HepG2 (cell line): ENCODE measurements at places on chromosomes 12 and 14.

DNA sequence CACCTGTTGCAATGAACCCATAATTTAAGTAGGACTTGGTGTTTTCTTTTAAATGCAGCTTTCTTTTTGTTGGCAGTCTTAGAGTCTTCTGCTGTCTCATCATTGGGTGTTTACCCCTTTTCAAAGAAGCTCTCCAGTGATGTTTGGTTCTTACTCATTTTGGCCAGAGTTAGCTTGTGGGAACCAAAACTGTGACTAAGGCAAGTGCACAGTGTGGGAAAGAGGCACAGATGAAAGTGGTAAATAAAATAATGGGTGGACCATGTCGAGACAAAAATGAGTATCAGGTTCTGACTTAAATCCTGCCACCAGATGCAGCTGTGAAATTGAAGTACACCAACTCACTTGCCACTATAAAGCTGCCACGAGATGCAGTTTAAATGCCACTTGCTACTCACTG is 615.4 kb upstream of the MIS18BP1 start:
- no peak for DNase-seq

- DNase-seq, result peak; percentile 39
Observed at GRCh38 chr12:43444940-43445564, 107.0 kb downstream of the ADAMTS20 start.

DNA sequence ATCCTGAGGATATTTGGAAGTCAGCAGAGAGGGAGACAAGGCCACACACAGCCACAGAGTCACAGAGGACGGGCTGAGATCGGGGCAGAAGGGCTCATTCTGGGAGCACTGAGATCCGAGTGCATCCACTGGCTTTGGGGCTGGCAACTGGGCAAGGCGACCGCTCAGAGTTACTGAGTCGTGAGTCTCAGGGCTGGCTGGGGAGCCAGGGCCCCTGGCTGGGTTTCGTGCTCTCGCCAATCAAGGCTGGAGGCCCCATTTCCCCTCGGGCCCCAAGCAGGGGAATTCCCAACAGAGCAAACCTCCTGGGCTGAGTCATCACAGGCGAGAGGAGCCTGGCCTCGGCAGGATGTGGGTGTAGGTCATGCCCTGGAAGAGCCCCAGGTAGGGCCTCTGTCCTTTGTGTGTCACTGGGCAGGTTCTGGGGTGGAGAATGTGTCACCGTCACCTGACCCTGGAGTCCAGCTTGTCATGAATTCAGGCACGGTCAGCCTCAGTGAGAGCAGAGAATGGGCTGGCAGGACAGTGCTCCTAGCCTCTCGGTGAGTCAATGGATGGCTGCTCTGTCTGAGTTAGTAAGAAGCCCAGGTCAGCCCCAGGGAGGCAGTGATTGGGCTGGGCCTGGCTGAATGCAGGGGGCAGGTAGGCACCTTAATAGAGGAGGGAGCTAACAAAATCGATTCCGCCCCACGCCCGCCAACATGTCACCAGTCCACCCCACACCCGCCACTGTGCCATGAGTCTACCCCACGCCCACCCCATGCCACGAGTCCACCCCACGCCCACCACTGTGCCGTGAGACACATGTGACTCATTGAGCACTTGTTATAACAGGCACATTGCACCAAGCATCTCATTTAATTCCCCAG is 16.9 kb downstream of the ASB2 start:
- peak; percentile 98 for DNase-seq

- DNase-seq, result peak; percentile 84
Observed at GRCh38 chr12:119683816-119684215, 15.9 kb downstream of the PRKAB1 start.

DNA sequence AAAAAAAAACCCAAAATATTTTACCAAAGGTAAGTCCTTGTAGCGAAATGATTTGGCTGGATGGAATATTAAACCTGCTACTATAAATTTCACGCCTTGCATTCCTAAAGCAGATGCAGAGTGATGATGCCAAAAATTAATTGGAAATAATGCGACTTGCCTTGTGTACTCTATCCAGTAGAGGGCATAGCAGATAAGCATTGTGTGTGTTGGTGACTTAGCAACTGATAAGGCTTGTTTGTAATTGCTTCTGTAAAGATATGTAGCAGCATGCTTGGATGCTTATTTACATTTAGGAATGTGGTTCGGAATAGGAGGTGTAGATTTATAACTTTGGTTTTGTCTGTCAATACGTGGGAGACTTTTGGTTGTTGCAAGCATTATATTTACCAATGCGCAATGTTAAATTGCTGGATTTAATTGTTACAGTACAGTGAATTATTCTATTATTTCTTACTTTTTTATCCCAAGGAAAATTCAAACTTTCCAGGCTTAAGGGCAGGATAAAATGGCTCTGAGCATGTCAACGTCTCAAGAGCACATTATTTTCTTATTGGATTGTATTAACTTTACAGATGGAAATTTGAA is 80.5 kb downstream of the TMEM260 start:
- DNase-seq, result peak; percentile 50

- no peak for DNase-seq
Observed at GRCh38 chr12:27220055-27220987, 23.8 kb upstream of the STK38L start.

DNA sequence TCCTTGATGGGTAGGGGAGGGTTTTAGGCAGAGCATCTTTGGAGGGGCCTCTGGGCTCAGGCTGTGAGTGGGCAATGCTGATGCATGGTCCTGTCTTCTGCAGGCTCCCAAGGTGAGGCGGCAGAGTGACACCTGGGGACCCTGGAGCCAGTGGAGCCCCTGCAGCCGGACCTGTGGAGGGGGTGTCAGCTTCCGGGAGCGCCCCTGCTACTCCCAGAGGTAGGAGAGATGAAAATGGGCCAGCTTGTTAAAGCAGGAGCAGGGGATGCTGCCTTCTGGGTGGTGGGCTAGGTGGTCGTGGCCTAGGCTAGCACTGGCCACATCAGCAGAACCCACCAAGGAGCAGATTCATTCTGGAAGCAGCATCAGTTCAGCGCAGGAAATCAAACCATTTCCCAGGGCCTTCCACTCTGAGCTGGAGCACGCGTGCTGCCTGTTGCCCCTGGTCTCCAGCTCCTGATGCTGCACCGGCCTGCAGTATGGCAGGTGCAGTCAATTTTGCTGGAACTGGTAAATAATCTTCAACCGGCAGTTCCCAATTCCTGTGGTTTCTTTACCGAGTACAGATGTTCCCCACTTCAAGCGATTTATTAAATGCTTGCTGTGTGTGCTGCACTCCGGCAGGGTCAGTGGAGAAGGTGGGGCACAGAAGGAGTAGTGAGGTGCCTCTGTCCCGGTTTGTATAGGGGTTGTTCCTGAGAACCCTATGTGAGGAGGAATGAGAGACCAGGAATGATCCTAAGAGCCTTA is 7.4 kb downstream of the PAPLN start:
- no peak for DNase-seq

- DNase-seq, result no peak
Observed at GRCh38 chr12:48164451-48164850, 7.1 kb upstream of the ASB8 start.

DNA sequence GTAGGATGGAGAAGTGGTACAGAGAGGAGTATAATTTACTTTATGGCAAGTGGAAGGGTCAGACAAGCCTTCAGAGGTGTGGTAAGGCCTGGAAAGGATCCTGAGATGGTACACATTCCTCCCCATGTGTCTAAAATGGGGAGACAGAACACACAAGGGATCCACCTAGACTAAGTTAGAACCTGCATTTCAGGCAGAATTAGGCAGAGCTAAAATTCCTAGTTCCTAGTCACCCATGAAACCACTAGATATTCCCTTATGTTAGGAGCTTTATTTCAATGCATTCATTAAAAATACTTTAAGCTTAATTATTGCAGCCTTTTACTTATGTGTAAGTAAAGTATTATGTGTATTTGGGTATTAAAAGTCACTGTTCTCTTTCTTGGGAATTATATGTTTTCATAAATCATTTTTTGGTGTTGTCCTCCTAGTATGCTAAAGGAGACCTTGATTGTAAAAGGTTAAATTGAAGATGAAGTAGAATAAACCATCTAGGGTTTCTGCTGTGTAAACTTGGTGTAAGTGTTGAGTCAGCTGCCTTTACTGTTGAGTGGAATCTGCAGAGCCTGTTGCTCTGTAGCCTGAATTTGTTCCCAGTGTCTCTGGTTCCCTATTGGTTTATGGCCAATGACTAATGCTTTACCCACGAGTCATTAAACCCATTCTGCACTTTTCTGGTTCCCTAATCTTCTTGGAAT is 423.2 kb downstream of the ATP23 start:
- no peak for DNase-seq

DNA sequence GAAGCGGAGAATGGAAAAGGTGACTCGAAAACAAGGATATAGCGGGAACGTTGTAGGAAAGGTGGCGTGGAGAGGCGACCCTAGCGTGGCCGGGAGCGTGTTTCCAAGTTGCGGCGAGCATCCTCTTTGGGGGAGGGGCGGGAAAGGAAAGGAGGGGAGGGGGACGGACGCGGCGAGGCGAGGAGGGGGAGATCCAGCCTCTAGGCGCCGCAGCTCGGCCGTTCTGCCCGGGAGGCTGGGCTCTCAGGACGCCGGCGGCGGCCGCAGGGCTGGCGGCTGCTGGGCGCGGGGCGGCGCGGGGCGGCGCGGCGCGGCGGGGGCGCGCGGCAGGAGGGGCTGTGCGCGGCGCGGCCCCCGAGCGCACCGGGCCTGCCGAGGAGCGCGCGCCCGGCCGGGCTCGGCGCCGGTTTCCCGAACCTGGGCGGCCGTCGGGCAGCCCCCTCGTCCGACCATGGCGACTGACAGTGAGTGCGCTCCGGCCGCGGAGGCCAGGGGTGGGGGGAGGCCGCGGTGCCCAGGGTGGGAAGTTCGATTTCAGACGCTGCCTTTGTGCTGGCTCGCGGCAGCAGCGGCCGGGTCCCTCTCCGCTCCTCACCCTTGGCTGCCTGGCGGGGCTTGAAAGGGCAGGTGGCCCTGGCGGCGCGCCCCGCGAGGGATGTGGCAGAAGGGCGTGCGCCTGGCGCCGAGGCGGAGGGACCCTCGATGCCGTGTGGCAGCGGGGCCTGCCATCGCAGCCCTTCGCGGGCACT is 50.3 kb downstream of the SNAPC1 start:
- DNase-seq, result no peak

DNA sequence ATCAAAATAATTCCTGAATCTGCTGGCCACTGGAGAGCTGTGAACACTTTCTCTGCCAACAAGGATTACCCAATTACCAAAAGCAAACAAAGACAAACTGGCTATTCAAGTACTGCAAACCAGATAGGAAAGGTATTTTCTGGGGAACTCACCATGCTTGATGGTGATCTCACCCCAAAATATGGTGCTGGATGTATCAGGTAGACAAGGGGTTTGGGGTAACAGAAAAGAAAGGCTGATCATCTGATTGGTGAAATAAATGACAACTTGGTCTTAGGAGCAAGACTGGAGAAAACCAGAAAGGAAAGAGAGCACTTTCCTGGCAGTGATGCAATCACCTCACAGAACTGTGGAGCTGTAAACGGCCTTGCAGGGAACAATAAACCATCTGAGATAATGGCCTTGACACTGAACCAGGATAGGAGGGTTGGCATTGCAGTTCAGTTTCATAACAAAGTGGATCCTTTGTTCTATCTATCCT is 31.0 kb upstream of the NPFF start:
- DNase-seq, result peak; percentile 94

- DNase-seq, result no peak
Observed at GRCh38 chr12:131938082-131938481, 9.0 kb downstream of the PUS1 start.

DNA sequence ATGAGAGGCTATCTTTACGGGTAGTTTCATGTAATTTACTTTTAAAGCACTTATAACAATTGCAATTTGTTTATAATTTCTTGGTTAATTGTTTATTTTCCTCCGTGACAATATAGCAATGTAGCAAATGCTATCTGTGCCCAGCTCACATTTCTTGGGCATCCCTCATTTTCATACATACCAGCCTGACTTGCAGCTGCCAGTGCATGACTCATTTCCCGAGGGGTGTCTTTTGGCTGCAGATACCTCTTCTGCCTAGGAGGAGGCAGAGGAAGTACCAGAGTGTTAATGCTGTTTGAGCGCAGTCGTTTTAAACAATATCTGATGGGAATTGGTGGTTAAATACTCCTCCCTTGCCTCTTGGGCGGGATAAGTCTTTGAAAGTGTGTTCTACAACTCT is 104.2 kb upstream of the ABCD2 start:
- DNase-seq, result no peak

DNA sequence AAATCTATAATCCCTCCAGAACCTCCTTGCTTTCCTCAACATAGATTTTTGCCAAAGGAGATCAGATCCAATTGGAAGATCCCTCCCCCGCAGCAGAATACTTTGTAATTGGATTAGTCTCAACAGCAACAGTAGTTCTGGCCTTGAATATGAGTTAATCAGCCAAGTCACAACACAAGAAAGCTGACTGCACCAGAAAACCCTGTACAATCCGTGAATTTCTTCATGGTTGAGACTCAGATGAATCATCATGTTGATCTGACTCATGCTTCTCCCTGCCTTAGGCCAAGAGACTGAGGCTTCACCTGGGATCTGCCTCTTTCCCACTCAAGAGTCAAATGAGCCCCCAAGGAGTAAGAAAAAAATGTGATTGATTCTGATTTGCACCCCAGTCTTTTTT is 3.0 kb upstream of the METTL17 start:
- DNase-seq, result peak; percentile 30

- no peak for DNase-seq
Observed at GRCh38 chr12:42187799-42188198, 43.1 kb upstream of the GXYLT1 start.

- no peak for DNase-seq
Observed at GRCh38 chr12:109952873-109953272, 43.3 kb downstream of the GIT2 start.

DNA sequence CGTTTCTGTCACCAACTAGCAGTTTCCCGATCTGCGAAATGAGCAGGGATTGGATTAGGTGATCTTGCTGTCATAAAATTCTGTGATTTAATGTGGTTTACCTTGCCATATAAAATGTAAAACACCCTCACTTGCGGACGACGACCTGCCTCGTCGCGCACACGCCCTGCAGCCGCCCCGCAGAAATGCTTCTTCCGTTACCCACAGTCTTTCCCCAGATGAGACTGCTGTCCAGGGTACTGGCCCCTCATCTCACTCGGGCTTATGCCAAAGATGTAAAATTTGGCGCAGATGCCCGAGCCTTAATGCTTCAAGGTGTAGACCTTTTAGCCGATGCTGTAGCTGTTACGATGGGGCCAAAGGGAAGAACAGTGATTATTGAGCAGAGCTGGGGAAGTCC is 17.7 kb upstream of the FOXJ2 start:
- no peak for DNase-seq

GRCh38 chr12:98123021-98123461 is 392.3 kb upstream of the TMPO start:
- no peak for DNase-seq

GRCh38 chr14:61977217-61977616 is 215.0 kb downstream of the SNAPC1 start:
- DNase-seq, result no peak

DNA sequence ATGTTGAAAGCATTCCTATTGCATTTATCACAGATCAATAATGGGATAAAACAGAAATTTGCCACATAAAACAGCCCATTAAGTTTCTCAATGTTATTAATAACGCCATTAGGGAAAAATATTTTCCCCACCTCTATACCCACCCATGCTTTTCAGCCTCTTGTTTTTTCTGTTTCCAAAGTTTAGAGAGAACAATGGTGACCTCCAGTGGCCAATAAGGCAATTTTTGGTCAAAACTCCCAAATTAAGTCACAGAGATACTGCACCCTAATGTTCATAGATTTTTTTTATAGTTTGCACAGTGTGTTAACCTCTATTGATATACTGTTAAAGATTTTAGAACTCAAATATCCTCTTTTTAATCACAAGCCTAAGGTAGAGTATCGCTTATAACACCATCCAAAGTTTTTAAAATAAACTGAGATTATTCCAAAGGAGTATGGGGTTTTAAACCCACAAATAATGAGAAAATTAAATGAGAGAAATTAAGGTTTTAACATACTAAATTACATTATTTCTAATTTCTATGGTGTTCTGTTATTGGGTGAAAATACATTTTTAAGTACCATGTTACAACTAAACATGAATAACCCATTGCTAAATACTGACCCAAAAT is 184.7 kb upstream of the DCN start:
- peak; percentile 2 for DNase-seq
